ENCODE measurements at places on chromosomes 3 and 15.

- no peak for DNase-seq
Measured at GRCh38 chr3:10351013-10351735, 30.3 kb upstream of the SEC13 start.

DNA sequence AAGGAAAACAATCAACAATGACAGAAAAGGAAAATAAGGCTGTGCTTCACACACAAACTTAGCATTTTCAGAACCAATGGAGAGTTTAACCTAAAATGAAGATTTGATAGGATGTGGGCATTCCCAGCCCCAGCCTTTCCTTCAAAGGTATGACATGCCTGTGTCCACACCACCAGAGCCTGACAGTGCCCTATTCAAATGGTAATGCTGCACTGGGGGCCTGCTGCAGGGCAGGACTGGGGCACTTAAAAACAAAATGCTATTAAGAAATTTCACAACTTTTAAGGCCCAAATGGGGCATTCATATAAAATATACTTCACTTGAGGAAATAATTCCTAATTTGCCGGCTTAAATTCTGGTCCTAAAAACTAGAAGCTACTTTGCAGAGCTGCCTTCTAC is 30.9 kb upstream of the TKT start:
- no peak for DNase-seq

DNA sequence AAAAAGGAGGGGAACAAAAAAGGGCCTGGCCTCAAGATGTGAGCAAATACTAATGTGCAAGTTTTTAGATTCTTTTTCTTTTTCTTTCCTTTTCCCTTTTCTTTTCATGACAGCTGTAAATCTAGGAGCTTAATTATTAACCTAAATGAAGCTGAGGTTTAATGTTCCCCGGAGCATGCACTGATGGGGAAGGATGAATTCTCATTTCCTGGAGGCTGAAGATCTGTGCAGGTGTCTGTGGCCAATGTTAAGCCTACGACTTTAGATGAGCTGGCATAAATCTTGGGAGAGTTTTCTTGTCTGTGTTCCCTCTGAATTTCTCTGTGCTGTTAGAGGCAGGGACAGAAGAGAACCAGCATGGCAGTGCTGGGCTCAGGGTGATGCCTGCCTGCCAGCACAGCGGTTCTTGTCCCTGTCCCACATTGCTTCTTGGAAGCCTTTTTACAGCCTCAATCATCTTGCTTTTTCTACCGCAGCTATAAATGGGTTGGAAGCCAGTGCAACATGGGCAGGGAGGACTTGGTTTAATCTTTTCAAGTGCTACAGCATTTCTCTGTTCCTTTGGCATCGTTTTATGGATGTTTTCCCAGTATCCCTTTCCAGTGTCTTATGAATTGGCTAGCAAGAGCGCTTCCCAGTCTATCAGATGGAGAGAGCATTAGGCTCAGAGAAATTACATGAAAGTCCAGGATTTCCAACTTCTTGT is 119.1 kb downstream of the ATG7 start:
- DNase-seq = no peak

DNA sequence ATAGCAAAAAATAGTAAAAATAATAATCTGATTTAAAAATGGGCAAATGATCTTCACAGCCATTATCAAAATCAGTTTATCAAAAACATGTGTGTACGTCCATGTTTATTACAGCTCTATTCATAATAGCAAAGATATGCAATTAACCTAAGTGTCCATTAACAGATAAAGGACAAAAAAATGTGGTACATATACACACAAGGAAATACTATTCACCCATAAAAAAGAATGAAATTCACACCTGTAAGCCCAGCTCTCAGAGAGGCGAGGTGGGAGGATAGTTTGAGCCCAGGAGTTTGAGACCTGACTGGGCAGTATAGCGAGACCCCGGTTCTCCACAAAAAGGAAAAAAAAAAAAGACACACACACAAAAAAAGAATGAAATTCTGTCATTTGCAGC is 82.6 kb upstream of the PPIB start:
- no peak for DNase-seq

- DNase-seq = no peak
Measured at GRCh38 chr15:92048739-92049138, 195.2 kb downstream of the SLCO3A1 start.

GRCh38 chr3:177703788-177704187 is 506.5 kb upstream of the TBL1XR1 start:
- DNase-seq = no peak

DNA sequence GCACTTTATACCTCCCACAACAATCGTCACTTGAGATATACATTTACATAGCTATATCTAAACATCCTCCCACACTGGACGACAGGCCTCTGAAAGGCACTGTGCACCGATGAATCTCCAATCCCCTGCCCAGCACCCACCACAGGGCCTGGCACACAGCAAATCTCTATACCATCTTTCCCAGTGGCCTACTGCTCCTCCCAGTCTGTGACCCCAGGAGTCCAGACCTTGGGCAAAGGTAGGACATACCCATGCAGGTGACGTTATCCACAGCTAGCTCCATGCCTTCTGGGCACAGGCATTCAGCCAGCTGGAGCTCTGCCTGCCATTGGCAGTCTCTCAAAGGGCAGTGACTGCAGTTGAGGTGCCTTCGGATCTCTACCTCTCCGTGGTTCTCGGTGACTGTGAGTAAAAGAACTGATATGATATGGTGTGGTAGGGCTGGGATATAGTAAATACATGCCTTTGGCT is 5.8 kb downstream of the LTK start:
- DNase-seq = no peak

DNA sequence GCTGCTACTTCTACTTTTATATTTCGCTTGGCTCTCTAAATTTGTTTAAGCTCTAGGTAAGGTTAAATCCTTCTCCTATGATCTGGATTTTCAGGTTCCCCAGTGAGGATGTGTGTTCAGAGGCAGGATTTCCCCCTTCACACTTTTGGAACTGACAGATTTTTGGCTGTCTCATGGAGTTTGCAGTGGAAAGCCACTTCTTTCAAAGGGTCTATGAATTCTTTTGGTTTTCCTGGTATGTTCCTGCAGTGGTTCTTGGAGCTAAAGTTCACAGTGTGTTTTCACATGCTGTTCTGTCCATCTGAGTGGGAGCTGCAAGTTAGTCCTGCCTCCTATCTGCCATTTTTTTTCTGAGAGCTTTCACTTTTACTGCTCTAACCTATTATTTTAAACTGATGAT is 21.6 kb upstream of the TIGIT start:
- no peak for DNase-seq
